GF-D8 (cell line): ENCODE measurements at places on chromosomes 2 and 18.

- DNase-seq: no peak
These were observed 31.4 kb downstream of the C18orf54 start for GRCh38 chr18:54389143-54389505.

DNA sequence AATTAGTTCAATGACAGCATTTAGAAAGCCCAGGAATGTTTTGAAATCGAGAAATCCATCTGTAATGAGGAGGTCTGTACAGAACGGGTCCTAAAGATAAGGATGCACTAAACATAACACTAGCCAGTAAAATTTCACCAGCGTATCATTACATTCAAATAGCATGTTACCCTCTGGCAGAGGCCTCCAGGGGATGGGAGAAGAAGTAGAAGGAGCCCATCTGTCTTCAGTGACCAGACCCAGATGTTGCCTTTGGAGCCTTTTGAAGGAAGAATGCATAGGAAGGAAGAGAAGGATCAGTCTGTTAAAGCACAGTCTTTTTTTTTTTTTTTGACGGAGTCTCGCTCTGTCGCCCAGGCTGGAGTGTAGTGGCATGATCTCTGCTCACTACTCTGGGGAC is 86.1 kb upstream of the BCL2L11 start:
- DNase-seq: no peak

DNA sequence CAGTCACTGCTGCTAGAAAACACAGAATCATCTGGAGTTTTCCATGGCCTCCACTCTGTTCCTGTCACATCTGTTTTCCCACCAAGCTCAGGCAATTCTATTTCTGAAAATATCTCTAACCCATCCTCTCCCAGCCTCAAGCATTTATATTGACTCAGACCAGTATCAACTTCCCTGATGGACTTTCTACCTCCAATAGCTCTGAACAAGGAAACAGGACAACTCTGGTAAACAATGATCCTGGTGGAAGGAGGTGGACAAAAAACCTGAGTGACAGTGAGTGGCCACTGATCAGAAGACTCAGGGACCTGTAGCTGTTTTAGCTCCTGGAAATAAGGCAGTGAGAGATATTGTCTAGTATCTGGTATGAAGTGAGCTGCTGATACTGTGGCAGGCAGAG is 23.4 kb downstream of the BMP10 start:
- no peak for DNase-seq

GRCh38 chr2:25077789-25078169 is 35.9 kb downstream of the EFR3B start:
- no peak for DNase-seq

GRCh38 chr2:119040730-119041129 is 98.7 kb downstream of the MARCO start:
- no peak for DNase-seq

- no peak for DNase-seq
These were observed 128.8 kb upstream of the SLC1A4 start for GRCh38 chr2:64860276-64860885.

DNA sequence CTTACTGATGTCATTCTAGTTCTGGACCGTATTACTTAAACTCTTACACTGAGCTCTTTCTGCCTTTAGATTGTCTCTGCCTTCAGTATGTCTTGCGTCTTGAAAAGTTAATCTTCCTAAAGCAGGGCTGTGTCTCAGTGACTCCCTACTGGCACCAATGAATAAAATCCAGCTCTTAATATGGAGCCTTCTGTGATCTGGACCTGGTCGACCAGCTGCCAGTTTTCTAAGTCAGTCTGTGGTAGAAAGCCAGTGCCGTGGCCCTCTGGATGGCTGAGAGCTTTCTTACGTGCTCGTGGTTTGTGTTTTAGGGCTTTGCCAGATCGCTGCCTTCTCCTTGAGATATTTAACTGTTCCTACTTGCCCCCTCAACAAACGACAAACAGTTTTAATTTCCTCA is 26.8 kb downstream of the ZNF407 start:
- DNase-seq: no peak

DNA sequence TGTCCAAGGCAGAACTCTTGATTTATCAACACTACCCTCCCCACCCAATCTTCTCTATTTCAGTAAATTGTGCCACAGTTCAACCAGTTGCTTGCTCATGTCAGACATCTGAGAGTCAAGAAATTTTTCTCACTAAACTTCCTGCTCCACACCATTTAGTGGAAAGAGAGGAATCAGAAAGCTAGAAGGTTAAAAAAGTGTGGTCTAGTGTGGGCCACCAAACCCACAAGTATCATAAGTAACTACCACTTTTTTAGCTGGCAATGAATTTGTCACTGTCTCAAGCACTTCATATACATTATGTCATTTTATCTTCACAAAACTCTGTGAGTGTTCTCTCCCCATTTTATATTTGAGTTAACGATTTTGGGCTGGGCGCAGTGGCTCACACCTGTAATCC is 16.6 kb upstream of the MSTN start:
- no peak for DNase-seq

GRCh38 chr2:168874368-168875054 is 15.7 kb downstream of the SPC25 start:
- no peak for DNase-seq

GRCh38 chr2:229287823-229288222 is 16.7 kb upstream of the PID1 start:
- no peak for DNase-seq

DNA sequence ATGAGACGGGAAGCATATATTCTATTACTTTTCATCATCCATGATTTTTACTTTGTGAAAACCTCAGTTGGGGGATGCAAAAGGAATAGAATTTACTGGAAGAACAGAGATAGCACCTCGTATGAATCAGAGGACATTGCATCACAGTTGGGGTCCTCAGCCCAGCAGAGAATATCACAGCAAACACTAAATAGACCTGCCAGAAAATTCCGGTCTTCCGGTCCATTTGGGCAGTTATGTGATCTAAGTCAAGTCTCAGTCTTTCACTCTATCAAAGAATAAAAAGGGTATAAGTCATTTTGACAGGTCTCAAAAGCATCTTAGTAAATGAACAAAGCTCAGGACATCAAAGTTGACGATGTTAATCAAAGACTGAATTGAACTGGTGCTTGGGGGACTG is 1100.6 kb downstream of the DPP10 start:
- DNase-seq: no peak

- DNase-seq: no peak
These were observed 44.3 kb upstream of the ZBTB7C start for GRCh38 chr18:48453330-48454066.

DNA sequence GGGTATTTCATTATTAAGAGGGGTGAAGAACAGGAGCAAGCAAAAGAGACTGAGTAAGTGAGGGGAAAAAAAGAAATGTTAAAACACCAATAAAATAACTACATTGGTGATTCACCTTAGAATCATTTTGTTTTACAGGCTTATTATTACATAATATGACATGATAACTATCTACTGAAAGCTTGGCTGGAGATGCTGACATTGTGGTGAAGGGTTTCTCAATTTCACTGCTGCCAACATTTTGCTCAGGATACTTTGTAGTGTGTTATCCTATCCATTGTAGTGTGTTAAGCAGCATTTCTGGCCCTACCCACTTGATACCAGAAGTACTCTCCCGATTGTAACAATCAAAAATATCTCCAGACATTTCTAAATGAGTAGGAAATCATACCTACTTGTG is 1564.6 kb upstream of the NXPH2 start:
- no peak for DNase-seq

GRCh38 chr2:85994897-85995647 is 106.3 kb upstream of the ST3GAL5 start:
- DNase-seq: no peak
